ENCODE measurements at places on chromosomes 5 and 9.

DNA sequence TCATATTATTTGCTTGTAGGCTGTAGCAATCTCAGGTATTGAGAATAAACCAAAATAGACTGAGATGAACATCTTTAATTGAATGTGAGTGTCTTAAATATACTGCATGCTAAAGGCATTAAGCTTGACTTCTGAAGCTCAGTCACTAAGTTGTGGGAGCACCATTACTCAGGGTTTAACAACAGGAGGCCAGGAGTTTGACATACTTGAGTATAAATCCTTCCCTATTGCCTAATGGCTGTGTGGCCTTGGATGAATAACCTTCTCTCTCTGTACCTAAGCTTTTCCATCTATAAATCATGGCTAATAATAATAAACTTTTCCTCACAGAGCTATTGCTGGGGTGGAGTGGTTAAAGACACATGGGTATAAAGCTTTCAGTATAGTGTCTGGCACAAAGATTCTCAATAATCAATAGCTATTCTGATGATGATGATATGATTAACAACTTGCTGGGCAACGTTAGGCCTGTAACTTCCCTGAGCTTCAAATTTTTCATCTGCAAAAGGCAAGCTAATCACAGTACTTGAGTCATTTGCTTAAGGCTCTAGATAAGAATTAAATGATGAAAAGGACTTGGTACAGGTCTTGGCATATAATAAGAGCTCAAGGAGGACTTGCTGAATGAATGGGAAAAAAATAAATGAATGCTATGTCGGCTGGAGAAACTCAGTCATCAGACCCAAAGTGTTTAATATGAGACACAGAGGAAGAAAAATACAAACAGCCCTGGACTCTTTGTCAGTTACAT is 174.0 kb upstream of the IL12B start:
- DNase-seq, result no peak

DNA sequence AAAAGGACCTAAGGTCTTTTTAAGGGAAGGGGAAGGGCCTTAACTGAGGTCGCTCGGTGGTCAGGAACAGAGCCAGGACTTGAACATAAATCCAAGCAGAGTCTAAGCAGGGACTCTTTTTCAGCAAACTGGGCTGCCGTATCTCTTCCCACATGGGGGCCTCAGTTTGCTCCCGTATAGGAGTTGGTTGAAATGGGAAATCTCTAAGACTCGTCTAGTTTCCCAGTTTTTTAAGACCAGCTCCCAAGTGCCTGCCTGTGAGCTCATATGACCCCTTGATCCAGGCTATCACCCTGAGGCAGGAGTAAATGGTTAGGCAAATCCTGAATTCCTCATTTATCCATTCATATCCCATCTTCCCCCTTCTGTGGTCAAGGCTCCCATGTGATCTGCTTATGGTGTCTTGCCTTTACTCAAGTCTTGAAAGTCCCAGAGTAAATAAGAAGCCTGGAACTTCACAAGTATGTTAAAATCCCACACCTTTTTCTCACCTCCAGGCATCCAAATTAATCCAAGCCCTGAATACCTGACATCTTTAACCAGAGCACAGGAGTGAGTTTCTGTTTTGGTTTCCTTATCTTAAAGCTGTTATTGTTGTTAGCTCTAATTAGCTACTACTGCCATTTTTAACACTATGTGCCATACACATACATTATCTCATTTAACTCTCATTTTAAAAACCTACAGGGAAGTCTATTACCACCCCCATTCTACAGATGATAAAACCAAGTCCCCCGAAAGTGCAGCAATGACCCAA is 3.0 kb downstream of the ARSI start:
- no peak for DNase-seq

DNA sequence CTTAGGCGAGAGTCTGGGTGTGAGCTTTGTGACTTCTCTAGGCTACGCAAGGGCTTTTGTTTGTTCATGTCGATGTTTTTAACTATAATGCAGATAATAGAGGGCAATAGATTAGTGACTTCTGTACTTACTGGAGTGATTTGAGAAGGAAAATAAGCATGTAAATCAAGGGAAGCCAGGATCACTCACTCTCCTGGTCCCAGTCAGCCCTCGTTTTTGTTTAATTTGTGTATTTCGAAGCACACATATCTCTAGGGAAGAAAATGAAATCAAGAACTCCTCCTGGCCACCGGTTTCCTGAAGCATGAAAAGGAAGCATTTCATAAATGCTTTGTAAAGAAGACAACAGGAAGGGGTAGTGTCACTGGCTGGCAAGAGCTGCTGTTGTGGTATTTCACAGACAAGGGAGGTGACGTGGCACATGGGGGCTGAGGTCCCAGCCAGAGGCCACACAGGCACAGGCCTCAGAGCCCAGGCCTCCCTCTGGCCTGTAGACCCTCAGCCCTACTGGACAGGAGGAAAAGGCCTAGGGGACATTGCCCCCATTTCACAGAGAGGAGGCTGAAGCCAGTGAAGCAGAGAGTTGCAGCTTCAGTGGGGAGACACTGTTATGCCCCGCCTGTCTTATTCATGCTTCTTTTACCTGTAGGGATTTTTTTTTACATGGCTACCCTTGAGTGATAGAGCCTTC is 34.1 kb downstream of the IRF1 start:
- DNase-seq, result no peak

- DNase-seq, result no peak
These were observed 175.7 kb upstream of the SLC12A2 start for GRCh38 chr5:127907907-127908306.

- no peak for DNase-seq
These were observed 319.0 kb upstream of the NUDT12 start for GRCh38 chr5:103881560-103881959.

DNA sequence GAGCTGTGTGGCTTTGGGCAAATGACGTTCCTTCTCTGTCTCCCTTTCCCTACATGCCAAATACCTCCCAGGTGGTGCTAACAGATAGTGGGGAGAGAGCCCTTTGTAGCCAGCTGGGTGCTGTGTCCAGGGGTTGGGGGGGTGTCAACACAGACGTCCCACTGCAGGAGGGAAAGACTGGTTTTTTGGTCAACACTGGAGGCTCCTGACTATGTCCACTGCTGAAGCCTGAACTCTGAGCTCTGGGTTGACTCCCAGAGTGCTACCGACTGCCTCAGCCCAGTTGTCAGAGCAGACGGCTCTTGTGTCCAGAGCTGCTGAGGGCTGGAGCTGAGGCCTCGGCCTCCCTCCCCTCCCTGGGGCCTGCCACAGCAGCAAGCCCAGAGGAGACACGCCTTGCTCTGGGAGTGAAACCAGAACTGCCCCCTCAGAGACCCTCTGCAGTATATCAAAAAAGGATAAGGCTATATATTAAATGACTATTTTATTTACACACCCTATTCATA is 14.8 kb upstream of the SLC25A51 start:
- no peak for DNase-seq

DNA sequence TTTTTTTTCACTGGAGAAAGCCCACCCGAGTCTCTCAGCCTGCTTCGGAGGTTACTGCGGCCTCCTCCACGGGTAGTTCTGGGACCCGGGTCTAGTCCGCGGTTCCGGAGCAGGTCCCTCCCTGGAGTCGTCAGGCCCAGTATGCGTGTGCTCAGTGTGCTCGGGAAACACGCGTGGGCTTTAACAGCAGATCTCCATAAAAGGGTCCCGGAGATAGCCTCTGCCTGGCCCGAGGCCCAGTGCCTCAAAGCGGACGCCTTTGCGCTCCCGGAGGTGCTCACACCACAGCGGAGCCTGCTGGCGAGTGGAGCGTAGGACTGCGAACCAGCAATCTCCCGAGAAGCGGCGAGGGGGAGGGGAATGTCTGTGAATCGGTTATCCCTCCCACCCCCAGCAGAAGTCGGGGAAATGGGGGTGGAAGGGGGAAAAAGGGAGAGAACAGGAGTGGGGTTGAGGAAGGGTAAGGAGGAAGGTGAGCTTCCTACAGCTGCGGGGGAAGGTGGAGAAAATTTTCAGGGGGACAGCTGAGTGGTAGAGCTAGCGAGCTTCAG is 28.7 kb downstream of the CDKN2A start:
- peak; percentile 56 for DNase-seq

DNA sequence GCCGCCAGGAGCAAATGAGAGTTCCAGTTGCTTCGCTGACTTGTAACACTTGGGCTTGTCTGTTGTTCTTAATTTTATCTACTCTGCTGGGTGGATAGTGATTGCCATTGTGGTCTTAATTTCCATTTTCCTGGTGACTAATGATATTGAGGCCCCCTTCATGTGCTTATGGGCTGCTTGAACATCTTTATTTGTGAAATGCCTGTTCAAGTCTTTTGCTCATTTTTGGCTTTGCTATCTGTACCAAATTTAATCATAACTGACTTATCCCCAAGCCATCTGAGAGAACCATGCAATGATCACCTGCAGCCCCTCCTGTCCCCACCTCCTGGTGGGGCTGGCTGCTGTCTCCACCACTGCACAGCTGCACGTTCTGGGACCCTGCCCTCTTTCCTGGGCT is 20.5 kb downstream of the STC2 start:
- no peak for DNase-seq

Data from retinal pigment epithelial cell (primary cell).